ENCODE measurements at places on chromosomes 13 and 19.

GRCh38 chr13:44433863-44434765 is 60.5 kb downstream of the SERP2 start:
- DNase-seq, result no peak

- DNase-seq, result no peak
Observed at GRCh38 chr19:1366899-1367870, 16.5 kb upstream of the NDUFS7 start.

DNA sequence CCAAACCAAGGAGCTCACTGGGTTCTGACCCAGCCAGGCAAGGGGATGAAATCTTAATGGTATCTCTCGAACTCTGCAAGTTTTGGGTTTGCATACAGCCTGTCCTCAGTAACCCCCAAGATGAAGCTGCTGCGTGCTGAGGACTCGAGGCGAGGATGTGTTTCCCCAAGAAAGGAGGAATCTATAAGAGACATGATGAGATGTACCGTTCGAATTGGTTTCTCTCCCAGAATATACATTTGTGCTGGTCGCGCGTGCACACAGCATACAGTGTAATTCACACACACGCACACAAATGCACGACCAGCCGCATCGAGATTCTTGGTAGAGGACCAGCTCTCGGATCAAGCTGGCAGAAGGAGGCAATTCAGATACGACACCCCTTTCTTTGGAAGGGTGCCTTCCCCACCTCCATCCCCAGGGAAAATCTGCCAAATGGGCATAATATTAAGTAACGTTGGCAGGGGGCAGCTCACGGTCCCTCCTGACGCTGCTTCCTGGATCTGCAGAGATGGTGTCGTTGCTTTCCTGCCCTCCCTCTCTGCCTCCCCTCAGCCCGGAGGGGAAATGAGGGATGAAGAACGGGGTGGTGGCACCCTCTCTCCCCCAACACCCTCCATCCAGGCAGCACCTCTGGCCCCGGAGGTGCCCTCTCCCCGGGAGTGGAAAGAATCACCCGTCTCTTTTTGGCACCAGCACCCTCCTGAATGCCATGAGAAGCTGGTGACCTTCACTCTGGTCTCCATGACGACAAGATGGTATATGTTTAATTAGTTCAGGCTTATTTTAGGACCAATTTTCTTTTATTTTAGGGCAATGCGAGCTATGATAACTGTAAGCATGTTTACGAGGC is 310.2 kb downstream of the ZNF536 start:
- no peak for DNase-seq

DNA sequence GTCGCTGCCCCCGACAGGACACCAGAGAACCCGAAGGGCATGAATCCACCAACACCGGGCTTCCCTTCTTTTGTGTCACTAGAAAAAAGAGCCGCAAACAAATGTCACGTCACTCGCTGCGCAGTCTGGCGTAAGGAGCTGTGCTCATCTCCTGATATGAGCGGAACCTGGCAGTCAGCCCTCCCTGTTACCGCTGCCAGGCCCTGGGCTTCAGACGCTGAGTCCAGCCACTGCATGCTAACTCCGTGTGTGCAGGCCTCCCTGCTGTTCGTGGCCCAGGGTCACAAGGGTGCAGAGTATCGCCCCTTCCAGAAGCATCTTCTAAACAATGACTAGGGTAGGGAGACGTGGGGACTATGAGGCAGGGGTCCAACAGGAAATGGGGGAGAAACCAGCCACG is 71.3 kb downstream of the SLC7A1 start:
- DNase-seq, result no peak

GRCh38 chr19:50835103-50835784 is 1.9 kb upstream of the KLK15 start:
- no peak for DNase-seq

DNA sequence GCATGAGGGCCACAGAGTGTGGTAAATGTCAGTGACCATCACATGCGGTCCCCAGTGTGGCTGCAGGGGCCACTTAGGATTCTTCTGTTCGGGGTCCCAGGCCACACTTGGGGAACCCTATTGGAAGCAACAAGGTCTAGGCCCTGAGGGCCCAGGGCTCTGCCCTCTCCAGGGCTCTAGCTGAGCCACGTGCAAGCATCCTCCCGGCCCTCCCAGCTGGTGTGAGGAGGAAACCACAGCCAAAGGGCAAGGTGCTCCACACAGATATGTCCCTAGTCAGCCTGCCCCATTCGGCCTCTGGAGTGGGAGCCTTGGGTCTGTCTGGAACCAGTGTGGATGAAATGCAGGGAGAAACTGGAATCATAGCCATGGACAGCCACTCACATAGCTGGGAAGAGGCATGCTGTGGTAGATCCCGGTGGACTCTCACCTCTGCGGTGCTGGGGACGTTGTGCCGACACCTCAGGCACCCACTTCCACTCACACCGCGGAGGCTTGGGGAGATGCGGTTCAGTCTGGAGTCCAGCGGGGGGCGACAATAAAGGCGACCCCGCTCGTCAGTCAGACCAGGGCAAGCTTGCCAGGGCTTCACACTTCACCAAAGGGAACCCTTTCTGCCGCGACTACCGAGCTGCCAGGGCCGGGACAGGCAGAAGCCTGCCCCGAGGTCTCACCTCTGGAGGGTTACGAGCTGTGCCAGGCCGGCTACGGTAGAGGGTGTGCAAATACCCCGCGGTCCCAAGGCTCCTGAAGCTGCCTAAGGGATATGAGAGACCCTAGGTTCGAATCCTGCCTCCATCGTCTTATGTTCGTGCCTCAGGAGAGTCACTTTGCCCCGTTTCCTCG is 4.3 kb upstream of the ZNF497 start:
- no peak for DNase-seq

GRCh38 chr19:14479309-14479974 is 4.3 kb upstream of the PTGER1 start:
- no peak for DNase-seq

DNA sequence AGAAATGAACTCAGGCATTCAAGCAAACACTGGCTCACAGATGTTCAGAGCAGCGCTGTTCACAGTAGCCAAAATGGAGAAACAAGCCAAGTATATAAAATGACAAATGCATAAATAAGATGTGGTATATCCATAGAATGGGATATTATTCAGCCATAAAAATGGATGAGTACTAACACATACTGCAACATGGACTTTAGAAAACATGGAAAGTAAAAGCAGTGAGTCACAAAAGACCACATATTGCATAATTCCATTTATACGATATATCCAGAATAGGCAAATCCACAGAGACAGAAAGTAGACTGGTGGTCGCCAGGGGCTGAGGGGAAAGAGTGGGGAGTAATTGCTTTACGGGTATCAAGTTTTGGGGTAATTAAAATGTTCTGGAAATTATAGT is 6.6 kb downstream of the ZNF837 start:
- DNase-seq, result no peak

GRCh38 chr13:30848332-30849027 is 57.6 kb upstream of the MEDAG start:
- no peak for DNase-seq

- DNase-seq, result no peak
Observed at GRCh38 chr13:98693756-98694155, 58.7 kb downstream of the SLC15A1 start.

DNA sequence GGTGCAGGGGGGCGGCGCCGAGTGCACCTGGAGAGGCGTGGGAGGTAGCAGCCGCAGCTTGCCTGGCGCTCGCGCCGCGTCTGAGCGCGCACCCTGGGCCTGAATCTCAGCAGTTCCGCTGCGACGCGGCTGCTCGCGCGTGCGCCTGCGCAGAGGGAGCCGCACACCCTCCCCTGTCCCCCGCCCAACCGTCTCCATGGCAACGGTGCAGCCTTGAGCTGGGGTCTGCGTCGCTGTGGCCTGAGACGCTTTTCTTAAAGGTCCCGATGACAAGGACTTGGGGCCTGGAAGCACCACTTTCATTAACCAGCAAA is at the start of gene PNMA8B:
Gene PNMA8B (minus strand): TSS at position 82 of the 314 bp plus-strand sequence. CDS start 402 bp downstream, outside the sequence.
- DNase-seq, result peak; percentile 86

- no peak for DNase-seq
Observed at GRCh38 chr19:32498648-32499200, 82.3 kb upstream of the PDCD5 start.

DNA sequence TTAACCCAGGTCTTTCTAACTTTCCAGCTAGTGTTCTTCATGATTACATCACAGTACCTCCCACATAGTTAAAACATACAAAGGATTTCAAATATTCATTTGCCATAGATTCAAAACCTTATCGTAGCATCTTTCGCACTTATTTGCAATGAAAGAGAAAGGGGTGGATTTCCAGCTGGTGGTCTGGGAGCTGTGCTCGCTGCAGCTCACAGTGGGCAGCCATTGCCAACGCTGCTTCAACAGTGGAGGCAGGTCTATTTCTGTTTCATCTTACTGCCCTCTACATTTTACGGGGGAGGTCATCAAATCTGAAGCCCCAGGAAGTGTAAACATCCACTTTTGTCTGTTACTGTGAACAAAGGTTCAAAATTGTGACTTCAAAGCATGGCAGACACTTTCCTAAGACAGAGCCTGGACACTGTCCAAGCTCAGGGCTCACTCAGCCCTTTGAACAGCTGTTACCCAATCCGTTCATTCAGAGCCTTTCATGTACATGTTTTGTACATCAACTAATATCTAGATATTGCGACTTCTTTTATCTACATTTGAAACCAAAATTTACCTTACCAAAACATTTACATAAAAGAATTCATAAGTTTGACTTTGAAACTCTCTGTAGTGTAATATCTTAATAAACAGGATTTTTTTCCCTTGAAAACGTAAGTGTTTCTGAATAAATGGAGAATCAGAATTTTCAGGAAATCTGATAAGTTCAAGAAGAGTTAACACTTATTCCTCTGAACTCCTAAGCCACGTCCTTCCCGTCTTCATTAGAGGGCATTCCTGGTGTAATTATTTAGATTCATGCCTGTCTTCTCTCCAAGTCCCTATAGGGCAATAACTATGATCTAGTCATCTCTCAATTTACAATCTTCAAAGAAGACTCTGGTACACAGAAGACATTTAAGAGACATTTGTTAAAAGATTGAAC is 25.1 kb downstream of the STARD13 start:
- DNase-seq, result peak; percentile 50

DNA sequence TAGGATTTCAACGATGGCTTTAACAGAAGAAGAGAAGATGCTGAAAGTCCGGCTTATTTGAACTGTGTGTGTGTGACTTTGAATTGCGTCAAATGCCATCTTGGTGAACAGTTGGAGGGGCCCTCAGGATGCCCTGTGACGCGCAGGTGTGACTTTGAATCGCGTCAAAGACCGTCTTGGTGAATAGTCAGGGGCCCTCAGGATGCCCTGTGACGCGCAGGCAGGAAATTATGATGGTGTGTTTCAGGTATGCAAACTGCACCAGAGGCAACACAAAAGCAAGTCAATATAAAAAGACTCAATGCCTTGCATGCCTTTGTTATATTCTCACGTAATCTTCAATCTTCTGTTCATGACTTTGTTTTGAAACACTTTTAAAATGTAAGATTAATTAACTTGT is 29.2 kb downstream of the ATP11A start:
- no peak for DNase-seq

GRCh38 chr19:32174386-32175113 is 170.9 kb upstream of the ZNF507 start:
- DNase-seq, result no peak

DNA sequence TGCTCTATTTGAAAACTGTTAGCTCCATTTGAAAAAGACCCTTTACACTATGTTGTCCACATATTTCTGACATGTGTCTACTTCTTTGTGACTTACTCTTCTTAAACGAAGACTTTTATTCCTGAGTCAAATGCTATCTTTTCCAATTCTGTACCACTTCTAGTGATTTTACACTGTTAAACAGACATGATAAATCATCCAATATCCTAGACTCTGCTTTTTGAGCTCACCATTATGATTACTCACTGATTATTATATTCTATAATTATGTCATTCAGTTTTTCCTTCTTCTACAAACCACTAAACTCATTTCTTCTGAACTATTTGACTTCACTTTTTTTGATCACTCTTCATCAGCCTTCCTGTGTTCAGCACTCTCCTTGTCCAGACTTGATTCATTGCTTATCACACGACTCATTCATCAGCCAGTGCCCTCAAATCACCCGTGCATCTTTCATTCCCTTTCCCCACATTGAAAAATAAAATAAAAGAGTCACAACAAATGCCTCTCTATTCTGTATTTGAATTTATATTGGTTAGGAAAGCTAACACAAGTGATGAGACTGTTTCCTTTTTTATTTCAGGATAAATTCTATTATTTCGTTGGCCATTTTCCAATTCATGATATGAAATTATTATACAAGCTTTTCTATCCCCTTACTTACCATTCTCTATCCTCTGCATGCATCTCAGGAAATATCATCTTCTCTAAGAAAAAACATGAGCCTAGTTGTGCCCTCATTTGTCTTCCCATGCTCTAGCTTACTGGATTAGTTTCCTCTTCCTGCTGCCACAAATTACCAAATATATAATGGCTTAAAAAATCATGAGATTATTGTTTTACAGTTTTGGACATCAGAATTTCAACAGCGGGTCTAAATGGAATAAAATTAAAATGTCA is 1482.1 kb upstream of the MIR17HG start:
- no peak for DNase-seq

GRCh38 chr13:51318015-51318414 is 21.5 kb upstream of the SERPINE3 start:
- DNase-seq, result no peak

DNA sequence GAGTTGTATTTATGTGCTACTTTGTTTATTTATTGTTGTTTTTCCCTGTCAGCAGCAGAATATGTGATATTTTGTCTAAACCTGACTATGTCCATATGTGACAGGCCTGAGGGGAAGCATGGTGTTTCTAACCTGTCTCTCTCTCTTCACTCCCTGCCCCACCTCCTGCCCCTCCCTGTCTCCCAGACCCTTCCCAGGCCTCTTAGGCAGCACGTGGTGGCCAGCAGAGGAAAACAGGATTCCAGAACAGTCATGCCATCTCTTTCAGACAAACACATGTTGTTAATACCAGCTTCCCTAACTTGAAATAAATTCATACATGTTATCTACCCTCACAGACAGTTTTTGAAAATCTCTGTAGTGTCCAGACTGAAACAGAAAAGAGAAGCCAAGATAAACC is 31.0 kb upstream of the ATP11A start:
- no peak for DNase-seq

DNA sequence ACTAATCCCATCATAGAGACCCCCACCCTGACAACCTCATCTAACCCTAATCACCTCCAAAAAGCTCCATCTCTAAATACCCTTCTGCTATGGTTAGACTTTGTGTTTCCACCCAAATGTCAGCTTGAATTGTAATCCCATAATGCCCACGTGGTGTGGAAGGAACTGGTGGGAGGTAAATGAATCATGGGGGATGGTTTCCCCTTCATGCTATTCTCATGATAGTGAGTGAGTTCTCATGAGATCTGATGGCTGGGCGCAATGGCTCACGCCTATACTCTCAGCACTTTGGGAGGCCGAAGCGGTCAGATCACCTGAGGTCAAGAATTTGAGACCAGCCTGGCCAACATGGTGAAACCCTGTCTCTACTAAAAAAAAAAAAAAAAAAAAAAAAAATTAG is 2.6 kb downstream of the VMAC start:
- no peak for DNase-seq

DNA sequence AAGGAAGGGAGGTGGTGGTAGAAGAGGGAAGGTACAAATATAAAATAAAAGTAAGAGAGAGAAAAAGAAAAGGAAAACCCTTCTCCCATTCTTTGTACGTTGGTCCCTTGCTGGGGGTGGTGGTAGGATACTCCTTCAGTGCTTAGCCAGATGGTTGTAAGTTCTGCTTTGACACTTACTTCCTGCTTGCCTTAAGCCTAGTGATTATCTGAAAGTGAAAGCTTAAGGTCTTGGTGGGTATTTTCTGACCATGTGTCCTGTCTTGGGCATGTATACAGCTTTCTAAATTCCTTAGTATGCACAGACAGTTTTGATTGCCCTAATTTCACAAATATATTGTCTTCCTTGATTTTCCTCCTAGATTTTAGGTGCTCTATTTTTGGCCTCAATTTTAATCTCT is 314.8 kb downstream of the PCDH17 start:
- no peak for DNase-seq
